ENCODE measurements at places on chromosomes 7 and 10. TPM values are rescaled to one million over a fixed set of nuclear protein-coding genes. Genes with fewer than 3 reads are reported as not detected.

The CTNNA3 gene
- 26.1 TPM for total RNA-seq

DNA sequence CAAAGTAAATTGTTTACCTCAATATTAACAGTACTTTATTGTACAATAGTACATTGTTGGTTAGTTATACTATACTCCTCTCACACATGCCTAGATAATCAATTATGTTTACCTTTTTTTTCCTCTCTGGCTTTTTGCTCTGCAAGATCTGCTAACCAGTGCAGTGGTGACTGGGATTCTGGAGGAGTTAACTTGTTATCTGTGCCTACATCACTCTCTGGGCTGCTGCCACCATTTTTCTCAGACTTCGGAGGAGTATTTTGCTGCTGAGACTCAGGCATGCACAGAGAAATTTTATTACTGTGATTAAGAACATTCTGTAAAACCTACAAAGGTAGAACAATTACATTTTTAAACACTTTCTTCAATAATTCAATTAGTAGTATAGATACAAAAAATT, 59.7 kb downstream of the NRBF2 start:
- DNase-seq: no peak

DNA sequence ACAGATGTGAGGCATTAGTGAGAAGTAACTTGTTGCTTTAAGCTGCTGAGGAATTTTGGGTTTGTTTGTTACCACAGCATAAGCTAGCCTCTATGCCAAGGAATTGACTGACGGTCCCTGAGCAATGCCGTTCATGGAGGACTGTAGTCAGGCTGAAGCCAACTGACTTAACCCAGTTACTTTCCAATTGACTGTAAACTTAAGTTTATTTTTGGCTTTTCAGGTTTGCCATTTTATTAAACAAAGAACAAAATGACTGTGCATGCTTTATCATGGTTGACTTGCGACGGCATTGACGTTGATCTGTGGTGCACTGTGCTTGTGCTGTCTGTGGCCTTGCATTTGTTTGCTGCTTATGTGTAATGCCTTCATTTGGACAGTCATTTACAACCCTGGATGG, 53.5 kb downstream of the DNAJB9 start:
- DNase-seq: no peak

DNA sequence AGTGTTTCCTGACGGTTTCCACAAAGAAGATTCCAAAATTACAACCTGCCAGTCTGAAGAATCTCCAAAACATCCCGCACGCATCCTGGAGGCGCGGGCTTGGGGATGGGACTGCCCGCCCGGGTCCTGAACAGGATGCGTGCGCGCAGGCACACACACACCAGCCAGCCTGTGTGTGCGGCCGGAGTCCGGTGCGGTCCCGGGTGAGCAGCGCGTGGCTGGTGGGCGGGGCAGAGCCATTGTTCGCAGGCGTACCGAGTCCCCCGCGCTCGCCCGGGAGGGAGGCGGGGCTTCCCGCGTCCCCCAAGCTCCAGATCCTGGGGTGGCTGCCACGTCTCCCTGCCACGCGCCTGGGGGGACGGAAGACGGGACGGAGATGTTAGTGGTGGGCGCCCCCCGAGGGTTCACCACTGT, 675 bp upstream of the SCD start:
- no peak for DNase-seq

GRCh38 chr10:102644066-102644645, at the start of gene TRIM8:
Gene TRIM8 (plus strand): TSS chr10:102644479. CDS start chr10:102644618, 139 bp downstream.
- no peak for DNase-seq

The CHCHD2 gene
- total RNA-seq: 156 TPM
